ENCODE measurements at places on chromosomes 2 and 18. TPM values are rescaled to one million over a fixed set of nuclear protein-coding genes. Genes with fewer than 3 reads are reported as not detected.

TEX44 gene
- not detected for total RNA-seq

ERMN gene
- 0.14 TPM for total RNA-seq

TUBA4B gene
- total RNA-seq, result not detected

ABCG8 gene
- total RNA-seq, result 0.41 TPM

MYO5B gene
- 144 TPM for total RNA-seq

ZNF804A gene
- total RNA-seq, result 0.41 TPM

KANSL1L gene
- 43.8 TPM for total RNA-seq

LRRTM1 gene
- not detected for total RNA-seq

GRCh38 chr2:38146275-38146906 lies 70.4 kb upstream of the CYP1B1 start:
- peak; percentile 18 for DNase-seq
- no peak overlapping the region for H3K4me3 ChIP-seq
- no peaks in the 10 kb centered on the region for H3K4me1 ChIP-seq
- H3K27me3 ChIP-seq, result no peaks in the 10 kb centered on the region

DNA sequence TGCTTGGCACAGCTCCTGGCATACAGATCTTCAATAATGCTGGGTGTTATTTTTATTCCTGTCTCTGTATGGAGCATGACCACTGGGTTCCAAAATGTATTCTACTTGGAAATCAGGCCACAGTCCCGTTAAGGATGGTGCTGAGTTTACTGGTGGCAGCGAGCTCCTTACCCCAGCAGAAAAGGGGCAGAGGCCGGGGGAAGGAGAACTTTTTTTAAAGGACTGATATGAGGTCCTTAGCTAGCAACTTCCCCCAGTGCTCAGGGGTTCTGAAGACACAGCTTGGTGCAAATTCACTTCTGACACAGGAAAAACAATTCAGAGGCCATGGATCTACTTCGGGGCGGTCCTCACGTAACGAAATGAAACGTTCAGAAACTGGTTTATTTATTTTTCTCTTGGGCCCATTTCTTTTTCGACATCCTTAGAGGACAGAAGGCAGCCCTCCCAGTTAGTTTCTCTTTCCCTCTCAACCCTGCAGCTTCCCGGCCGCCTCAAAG lies 872 bp downstream of the RDH14 start:
- peaks cover 29% of the 10 kb centered on the region for H3K4me1 ChIP-seq
- H3K4me3 ChIP-seq, result peak overlapping the region; percentile 98
- peak overlapping the region; percentile 99 for H3K27ac ChIP-seq
- no peak for DNase-seq
- no peaks in the 10 kb centered on the region for H3K27me3 ChIP-seq
- H3K36me3 ChIP-seq, result peaks cover 7% of the 10 kb centered on the region

DNA sequence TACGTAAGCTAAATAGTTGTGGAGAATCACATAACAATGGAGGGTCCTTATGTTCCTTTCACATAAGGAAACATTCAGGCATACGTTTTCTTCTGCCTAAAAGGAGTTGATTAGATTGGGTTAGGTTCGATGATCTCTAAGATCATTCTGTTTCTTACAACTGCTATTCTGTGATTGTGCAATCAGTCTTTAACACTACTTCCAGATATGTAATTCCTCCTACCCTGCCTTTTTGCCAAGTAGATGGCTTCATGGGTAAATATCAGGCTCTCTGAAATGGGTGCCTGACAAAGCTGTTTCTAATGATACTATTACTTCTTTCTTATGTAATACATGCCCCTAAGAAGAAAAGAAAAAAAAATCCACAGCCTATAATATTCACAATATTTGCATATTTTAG lies 321.5 kb downstream of the XIRP2 start:
- H3K27me3 ChIP-seq, result no peaks in the 10 kb centered on the region
- H3K36me3 ChIP-seq, result no peaks in the 10 kb centered on the region
- H3K4me1 ChIP-seq, result no peaks in the 10 kb centered on the region
- no peak for DNase-seq

- H3K4me1 ChIP-seq, result peaks cover 18% of the 10 kb centered on the region
- no peak for DNase-seq
Observed at GRCh38 chr2:43594875-43595274, 963 bp downstream of the THADA start.

DNA sequence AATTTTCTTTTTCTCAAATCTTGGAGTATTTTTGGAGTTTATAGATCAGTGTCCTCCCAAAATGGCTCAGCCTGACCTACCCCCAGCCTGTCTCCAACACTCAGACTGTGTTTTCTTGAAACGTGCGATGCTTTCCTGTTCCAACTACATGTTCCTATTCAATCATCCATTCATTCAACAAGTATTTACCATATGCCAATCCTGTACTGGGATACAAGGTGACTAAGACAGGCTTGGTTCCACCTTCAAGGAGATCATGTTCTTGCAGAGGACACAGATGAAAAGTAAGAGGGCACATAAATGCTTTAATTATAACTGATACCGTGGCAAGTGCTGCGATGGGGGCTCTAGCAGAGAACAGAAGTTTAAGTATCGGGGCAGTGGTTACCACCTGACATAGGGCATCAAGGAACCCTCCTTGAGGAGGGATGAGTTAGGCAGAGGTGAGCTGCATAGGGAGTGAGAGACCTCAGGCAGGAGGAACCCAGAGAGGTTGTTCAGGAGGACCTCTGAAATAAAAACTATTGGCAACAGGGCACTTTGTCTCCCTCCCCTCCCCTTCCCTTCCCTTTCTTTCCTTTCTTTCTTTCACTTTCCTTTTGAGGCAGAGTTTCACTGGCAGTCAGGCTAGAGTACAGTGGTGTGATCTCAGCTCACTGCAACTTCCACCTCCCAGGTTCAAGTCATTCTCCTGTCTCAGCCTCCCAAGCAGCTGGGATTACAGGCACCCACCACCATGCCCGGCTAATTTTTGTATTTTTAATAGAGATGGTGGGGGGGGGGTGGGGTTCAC lies 469.0 kb downstream of the EPHA4 start:
- no peaks in the 10 kb centered on the region for H3K4me1 ChIP-seq
- H3K4me3 ChIP-seq, result no peak overlapping the region
- no peak overlapping the region for H3K27ac ChIP-seq
- H3K36me3 ChIP-seq, result no peaks in the 10 kb centered on the region
- no peaks in the 10 kb centered on the region for H3K27me3 ChIP-seq

GRCh38 chr18:27372386-27372785 lies 187.3 kb upstream of the CHST9 start:
- H3K4me1 ChIP-seq, result no peaks in the 10 kb centered on the region
- no peaks in the 10 kb centered on the region for H3K27me3 ChIP-seq
- no peaks in the 10 kb centered on the region for H3K36me3 ChIP-seq
- DNase-seq, result no peak
- H3K4me3 ChIP-seq, result no peak overlapping the region
- H3K27ac ChIP-seq, result no peak overlapping the region

GRCh38 chr2:207241198-207241597 lies 75.5 kb upstream of the KLF7 start:
- DNase-seq, result no peak
- H3K27me3 ChIP-seq, result no peaks in the 10 kb centered on the region
- H3K27ac ChIP-seq, result no peak overlapping the region
- H3K4me3 ChIP-seq, result no peak overlapping the region
- no peaks in the 10 kb centered on the region for H3K36me3 ChIP-seq

DNA sequence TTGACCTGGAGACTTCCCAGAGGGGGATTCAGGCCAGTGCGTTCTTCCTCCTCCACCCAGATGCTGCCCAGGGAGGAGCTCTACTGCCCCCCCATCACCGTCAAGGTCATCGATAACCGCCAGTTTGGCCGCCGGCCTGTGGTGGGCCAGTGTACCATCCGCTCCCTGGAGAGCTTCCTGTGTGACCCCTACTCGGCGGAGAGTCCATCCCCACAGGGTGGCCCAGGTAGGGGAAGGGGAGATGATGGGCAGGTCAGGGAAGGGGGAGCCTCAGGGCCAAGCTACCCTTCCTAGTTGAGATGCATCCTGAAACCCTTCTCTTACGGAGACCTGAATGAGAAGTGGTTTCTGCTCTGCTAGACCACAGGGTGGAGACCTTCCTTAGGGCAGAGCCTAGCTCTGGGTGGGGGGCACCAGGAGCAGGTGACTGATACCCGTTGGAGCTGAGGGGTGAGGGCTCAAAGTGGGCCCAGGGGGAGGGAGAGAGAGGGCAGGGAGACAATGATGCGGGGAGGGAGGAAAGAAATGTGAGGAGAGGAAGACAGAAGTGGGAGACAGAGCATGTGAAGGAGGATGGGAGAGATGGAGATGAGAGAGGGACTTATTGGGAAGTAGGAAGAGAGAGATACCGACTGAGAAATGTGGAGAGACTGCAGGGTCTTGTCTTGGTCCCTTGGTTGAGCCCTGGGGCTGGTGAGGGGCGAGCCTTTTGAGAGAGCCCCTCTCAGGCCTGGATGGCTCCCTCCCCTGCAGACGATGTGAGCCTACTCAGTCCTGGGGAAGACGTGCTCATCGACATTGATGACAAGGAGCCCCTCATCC lies 159.4 kb downstream of the DYSF start:
- no peak for DNase-seq
- H3K36me3 ChIP-seq, result no peaks in the 10 kb centered on the region
- H3K4me1 ChIP-seq, result peaks cover 13% of the 10 kb centered on the region

- no peaks in the 10 kb centered on the region for H3K36me3 ChIP-seq
- H3K4me1 ChIP-seq, result no peaks in the 10 kb centered on the region
- H3K27me3 ChIP-seq, result no peaks in the 10 kb centered on the region
Observed at GRCh38 chr2:173623438-173624319, 269.0 kb downstream of the CDCA7 start.

GRCh38 chr2:159742846-159743245 lies 30.5 kb downstream of the MARCHF7 start:
- no peak for DNase-seq
- no peaks in the 10 kb centered on the region for H3K36me3 ChIP-seq
- no peaks in the 10 kb centered on the region for H3K4me1 ChIP-seq
- H3K27ac ChIP-seq, result no peak overlapping the region

GRCh38 chr2:220270481-220271070 lies 643.1 kb downstream of the SLC4A3 start:
- no peak overlapping the region for H3K27ac ChIP-seq
- no peaks in the 10 kb centered on the region for H3K36me3 ChIP-seq
- no peaks in the 10 kb centered on the region for H3K27me3 ChIP-seq
- H3K4me3 ChIP-seq, result no peak overlapping the region

- no peak overlapping the region for H3K4me3 ChIP-seq
- no peaks in the 10 kb centered on the region for H3K36me3 ChIP-seq
- no peaks in the 10 kb centered on the region for H3K4me1 ChIP-seq
- no peaks in the 10 kb centered on the region for H3K27me3 ChIP-seq
- no peak overlapping the region for H3K27ac ChIP-seq
Observed at GRCh38 chr2:180776921-180777320, 203.5 kb upstream of the UBE2E3 start.

DNA sequence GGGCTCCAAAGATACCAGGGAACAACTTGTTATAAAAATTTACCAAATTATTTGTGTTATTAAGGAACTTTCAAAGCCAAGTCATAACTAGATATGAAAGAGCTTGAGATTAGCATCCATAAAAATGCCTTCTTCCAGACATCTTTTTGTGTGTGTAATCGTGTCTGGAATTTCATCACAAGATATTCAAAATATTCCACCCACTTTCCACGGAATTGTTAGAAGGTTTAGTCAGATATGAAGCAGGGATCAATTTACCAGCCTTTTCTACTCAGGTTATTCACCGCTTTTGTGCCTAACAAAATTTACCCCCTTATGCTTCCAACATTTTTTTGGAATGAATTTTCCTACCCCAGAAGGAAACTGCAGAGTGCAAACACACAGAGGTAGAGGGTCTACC lies 130.2 kb upstream of the ACVR2A start:
- H3K27ac ChIP-seq, result no peak overlapping the region
- no peaks in the 10 kb centered on the region for H3K27me3 ChIP-seq
- H3K4me1 ChIP-seq, result no peaks in the 10 kb centered on the region
- H3K36me3 ChIP-seq, result no peaks in the 10 kb centered on the region
- no peak overlapping the region for H3K4me3 ChIP-seq

- peak overlapping the region; percentile 47 for H3K4me3 ChIP-seq
- DNase-seq, result no peak
- no peaks in the 10 kb centered on the region for H3K36me3 ChIP-seq
- H3K27me3 ChIP-seq, result peaks cover 100% of the 10 kb centered on the region
Observed at GRCh38 chr2:63049970-63050333, 678 bp upstream of the OTX1 start.

DNA sequence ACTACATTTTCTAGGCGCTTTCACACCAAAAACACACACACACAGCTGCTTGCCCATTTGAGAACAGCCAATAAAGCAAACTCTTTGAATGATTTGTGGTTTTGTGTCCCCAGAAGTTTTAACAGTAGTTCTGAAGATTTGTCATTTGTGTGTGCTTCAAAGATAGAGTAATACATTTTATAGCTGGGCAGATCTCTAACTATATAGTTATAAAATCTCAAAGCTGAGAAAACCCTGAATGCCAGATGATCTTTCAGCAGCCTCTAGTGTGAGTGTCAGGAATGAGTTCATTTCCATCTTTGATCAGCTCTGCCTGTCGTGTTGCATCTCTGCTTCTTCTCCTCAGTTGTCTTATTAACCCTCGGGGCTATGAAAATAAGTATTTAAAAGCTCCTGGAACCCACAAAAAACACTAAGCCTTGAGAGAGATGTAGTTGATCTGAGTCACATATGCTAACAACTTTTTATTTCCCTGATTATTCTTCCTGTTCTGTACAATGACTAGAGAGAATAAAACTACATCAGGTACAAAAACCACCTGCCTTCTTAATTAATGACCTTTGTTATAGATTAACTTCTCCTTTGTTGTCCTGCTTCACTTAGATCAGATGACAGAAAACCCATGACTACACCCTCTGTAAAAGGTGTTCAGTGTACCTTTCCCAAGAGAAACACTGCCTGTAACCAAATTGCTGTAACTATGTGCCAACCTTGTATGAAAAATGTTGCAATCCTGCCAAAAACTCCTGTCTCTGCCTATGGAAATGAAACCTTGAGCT lies 30.0 kb upstream of the SLC3A1 start:
- H3K27ac ChIP-seq, result peak overlapping the region; percentile 76
- no peak for DNase-seq
- no peaks in the 10 kb centered on the region for H3K27me3 ChIP-seq

GRCh38 chr18:13236411-13236810 lies 17.9 kb downstream of the LDLRAD4 start:
- H3K4me3 ChIP-seq, result no peak overlapping the region
- peak overlapping the region; percentile 29 for H3K27ac ChIP-seq
- peaks cover 21% of the 10 kb centered on the region for H3K4me1 ChIP-seq
- H3K36me3 ChIP-seq, result no peaks in the 10 kb centered on the region

DNA sequence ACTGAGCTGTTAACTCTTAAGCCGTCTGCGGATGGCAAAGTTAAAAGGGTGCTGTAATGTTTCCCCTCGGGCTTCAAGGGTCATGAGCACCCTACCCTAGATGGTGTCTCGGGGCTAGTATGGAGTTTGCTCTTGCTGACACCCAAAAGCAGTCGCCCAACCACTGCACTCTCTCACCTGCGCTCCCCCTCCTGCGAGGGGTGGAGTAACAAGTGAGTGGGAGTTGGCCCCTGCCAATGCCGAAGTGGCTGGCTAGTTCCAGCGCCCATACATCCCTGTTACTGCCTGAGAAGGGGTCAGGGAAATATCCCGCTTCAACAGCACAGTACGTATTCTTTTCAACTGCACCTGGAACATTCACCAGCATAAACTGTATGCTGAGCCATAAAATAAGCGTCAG lies 47.5 kb downstream of the FAM117B start:
- H3K27ac ChIP-seq, result no peak overlapping the region
- H3K36me3 ChIP-seq, result no peaks in the 10 kb centered on the region
- no peaks in the 10 kb centered on the region for H3K27me3 ChIP-seq

- H3K4me1 ChIP-seq, result no peaks in the 10 kb centered on the region
- H3K27me3 ChIP-seq, result no peaks in the 10 kb centered on the region
- no peak overlapping the region for H3K27ac ChIP-seq
- no peaks in the 10 kb centered on the region for H3K36me3 ChIP-seq
Observed at GRCh38 chr18:59918320-59918755, 18.5 kb downstream of the PMAIP1 start.
